Left lobe of liver (tissue), 2 donors: ENCODE measurements at places on chromosomes 11 and 22. TPM values are rescaled to one million over a fixed set of nuclear protein-coding genes. Genes with fewer than 3 reads are reported as not detected.

DNA sequence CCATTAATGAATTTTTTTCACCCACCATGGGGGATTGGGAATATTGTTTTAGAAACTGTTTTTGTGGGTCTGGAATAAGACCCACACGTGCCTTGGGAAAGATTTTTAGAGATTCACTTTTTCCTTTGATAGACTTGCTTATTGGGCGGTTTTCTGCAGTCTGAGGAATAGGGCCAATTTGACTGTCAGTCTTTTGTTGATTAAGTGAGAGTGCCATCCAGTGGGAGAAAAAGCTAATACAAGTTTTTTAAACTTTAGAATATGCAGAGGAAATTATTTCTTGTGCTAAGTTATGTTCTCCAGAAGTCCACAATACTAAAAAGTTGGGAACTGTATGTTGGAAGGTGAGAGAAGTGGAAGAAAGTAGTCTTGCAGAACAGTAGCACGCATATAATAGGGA is 56.1 kb downstream of the PRMT3 start:
- no peak for DNase-seq

GRCh38 chr11:121479698-121480238 is 27.0 kb upstream of the SORL1-AS1 start:
- no peak for DNase-seq

Gene SMIM38
- total RNA-seq, result not detected

DNA sequence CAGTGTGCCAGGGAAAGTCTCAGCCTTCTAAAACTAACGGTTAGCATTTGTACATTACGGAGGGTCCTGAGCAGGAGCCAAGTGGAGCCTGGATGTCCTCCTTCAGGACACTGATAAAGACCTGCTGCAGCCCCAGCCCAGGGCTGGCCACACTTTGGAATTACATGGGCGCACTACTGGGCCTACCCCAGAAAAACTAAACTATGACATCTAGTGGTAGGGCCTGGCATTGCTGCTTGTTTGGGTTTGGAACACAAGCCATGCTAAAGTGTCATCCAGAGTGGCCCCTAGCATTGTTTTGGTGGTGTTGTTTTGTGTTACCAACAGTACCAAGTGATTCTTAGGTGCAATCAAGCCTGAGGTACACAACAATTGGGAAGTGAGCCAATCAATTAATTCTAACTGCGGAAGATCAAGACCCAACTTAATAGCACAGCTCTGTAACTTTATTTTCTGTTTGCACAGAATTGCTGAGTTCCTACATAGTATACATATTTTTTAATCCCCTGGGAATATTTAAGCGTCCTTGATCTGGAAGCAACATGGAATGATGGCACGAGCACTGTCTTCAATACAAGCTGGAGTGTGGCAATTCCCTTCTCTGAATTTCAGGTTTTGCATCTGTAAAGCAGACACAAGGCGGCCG is 340.7 kb downstream of the LARGE1 start:
- peak; percentile 72 for DNase-seq

Gene PARVA
- 22.4 TPM for total RNA-seq

Gene CHADL
- 2.5 TPM for total RNA-seq
